ENCODE measurements at places on chromosomes 6 and 20. TPM values are rescaled to one million over a fixed set of nuclear protein-coding genes. Genes with fewer than 3 reads are reported as not detected.

TAAR2 gene
- not detected for total RNA-seq

CAPN11 gene
- total RNA-seq, result not detected

CRISP3 gene
- not detected for total RNA-seq

GPR63 gene
- total RNA-seq, result 0.43 TPM

STMND1 gene
- not detected for total RNA-seq

CTCFL gene
- not detected for total RNA-seq

HCRTR2 gene
- not detected for total RNA-seq

GRCh38 chr6:5422321-5422915, 161.1 kb downstream of the FARS2 start:
- peak; percentile 3 for DNase-seq

GRCh38 chr6:105177556-105177955, 2.3 kb downstream of the POPDC3 start:
- no peak for DNase-seq

DNA sequence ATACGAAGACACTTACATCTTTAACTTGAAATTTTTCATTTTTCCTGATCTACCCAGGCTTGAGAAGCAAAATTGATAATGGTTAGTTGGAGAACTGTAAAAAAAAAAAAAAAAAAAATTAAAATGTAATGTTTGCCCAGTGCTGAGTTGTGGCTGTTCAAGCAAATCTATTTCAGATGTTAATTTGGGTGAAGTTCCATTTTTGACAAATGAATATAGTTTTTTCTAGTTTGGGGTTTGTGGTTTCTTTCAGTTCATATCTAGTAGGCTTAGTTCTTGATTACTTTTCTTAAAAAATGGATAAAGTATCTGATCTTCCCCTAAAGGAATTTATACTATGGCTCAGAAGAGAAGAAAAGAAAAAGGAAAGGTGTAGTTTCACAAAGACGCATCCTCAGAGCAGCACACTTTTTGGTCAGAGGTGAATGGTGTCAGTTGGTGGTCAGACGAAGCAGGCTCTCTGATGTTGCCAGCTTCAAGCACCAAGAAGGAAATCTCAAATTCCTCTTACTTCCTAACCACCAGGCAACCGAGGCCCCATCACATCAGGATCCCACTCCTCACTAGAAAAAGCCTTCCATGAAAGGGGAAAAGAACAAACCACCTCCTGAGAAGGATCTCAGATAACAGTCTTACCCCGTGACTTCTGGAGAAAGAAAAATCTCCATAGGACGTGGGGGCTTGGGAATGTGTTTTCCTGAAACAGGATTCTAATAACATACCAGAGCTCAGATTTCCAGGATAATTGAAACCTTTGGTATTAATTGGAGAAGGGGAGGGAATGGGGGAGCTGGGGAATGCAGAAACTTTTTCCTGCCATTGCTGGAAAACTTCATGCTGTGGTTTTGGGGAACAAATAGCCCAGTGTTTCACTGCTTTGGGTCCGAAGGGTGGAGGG, 396.2 kb downstream of the CD83 start:
- no peak for DNase-seq

DNA sequence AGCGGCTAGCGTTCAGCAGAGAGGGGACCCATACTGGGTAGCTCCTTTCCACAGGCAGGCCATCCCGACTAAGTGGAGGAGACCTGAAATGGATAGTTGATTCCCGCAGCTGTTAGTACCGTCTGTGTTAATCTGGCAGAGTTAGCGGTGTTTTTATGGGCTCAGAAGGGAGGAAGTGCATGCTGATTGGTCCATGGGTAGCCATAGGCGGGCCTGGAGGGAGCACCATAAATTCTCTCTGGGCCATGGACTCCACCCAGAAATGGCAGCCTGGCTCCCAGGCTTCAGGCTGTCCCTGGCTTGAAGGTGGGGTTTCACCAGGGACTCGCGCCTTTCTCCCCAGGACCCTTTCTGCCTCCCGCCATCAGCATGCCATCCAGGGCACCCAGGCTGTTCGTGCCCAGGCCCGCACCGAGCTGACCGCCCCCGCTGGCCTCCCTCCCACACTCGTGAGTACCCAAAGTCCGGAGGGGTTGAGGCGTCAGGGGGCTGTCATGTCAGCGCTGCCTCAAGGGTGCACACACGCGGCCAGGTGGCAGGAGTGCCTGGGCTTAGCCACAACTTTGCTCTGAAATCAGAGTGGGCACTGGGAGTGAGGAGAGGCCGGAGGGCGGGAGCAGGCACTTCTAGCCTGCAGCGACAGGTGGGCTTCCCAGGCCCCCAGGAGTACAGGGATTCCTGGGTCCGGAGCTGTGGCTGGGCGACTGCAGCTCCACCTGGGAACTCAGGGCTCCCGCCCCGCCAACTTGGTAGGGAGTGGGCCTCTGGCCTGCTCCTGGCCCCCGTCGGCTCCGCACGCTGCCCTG, 694.3 kb upstream of the FLRT3 start:
- DNase-seq, result no peak

DNA sequence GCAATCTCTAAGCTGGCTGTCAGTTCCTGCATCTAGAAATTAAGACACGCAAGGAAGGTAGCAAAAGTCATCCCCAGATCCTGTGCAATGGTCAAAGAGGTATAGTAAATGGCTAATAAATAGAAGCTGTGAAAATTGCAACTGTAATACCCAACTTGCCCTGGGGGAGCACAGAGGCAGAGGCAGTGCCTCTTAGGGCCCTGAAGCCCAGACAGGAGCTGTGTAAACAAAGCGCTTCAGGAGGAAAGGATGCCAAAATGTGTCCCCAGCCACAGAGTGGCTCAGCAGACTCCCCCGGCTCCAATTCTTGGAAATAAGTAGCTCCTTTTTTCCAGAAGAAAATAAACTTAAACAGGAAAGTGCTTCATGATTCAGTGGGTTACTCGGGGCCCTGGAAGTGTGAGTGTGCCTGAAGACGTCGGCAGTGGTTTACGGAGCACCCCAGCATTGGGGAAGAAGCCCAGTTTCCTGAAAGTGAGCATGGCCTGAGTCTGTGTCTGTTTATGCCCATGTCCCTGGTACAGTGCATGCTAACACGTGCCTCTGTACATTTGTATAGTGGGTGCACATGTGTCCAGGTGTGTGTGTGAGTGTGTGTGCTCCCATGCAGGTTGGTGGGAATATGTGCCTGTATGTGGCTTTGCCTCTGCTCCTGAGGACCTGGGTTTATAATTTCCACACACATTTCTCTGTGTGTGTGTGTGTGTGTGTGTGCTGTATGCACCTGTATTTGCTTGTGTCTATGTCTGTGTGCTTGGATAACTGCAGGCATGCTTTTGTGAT, 246.7 kb downstream of the MAFB start:
- no peak for DNase-seq

DNA sequence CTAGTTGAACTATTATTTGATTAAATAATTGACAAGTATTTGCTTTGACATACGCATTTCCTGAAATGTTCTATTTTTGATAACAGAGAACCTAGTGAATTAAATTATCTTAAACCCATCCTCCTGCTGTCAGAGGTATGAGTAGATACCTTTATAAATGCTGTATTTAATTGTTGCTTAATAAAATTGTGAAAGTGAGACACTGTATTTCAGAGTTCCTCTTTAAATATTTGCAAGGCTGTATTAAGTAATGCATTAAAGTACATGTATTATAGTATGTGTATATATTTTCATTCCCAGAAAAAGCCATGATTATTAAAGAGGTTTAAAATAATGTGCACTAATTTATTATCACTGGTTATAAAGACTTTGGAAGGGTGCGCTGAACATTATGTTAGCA, 483.8 kb downstream of the TFAP2B start:
- DNase-seq, result no peak

DNA sequence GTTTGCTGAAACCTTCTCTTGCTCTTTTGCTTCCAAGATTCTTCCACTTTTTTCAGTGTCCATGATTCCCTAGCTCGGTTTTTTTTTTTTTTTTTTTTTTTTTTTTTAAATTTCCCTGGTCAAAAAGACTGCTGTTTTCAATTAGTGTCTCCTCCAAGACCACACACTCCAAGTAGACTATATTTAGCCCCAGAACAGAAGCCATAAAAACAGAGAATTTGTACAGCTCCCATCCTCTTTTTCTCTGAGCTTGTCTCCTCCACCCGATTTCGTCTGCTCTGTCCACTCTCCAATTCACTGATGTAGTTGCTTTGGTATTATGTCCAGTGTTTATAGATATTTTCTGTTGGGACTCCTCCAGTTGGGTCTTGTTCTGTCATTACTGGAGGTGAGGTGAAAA, 37.6 kb downstream of the RSPH3 start:
- no peak for DNase-seq

DNA sequence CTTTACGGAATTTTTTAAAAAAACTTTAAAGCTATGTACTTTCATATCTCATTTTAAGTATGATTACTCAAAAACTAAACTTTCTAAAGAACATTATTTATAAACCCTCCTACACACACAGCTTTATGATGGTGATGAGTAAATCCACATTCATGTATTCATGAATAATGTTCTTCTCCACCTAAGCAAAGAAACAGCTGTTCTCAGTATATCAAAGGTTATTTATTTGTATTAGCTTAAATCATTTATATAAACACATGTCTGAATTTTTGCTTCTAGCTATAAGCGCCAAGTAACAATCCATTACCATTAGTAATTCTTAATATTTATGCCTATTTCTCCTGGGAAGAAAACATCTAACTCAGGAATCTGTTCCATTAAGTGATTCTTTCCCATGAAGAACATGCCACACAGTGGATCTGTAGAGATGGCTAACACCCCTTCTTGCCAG, 63.3 kb downstream of the SMLR1 start:
- no peak for DNase-seq

DNA sequence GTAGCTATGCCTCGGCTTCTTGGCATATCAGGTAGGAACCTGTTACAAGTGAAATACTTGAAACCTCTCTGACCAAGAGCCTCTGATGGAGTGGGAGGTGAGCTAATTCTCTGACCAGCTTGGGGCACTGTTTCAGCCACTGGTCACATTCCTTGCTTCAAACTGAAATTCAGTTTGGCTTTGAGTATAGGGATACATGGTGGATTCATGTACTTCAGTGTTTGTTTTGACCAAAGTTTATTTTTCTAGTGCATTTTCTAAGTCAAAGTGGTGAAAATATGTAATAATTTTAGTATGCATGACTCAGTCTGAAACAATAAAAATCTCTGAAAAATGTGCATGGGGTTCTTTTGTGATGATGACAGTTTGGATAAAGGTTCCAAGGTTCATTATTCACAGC, 18.6 kb downstream of the TTPAL start:
- DNase-seq, result no peak

GRCh38 chr6:129111346-129111745, 228.4 kb downstream of the LAMA2 start:
- no peak for DNase-seq

- no peak for DNase-seq
These were observed 185.4 kb upstream of the VGLL2 start for GRCh38 chr6:117079951-117080350.

DNA sequence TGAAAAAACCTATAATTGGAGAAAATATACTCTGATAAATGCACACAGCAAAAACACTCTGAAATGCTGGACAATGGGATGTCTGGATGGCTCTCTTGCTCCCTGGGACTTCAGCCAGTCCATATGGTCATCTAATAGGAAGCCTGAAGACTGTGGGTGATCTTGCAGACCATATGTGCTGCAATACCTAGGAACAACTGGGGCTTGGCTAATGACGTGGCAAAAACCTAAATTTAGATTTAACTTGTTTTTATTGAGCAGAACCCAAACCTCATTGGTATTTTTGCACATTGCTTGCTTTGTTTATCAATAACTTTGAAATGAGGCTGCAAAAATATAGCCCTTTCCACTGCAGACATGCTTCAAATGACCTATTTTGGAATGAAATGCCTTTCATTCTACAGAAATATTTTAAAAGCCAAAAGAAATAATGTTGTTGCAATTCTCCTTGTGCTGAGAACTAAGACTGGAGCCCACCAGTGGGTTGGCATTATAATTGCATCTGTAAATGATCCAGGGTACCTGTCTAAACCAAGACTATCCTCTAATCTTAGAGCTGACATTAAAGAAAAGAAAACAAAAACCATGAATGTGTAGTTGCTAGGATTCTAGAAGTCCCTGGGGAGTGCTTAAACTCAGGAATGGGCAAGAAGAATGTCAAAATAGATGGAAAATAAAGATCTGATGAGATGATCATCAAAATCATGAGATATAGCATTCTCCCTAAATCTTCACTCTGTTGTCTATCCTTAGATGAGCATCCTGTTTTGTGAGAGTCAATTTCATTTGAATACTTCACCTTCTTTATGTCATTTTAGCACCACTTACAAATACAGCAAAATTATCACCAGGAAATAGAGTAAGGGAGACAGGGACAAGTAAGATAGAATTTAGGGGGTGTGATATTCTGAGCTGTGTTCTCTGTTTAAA, 152.1 kb upstream of the RIMS1 start:
- no peak for DNase-seq

GRCh38 chr6:34151321-34152041, 5.6 kb upstream of the GRM4 start:
- no peak for DNase-seq

DNA sequence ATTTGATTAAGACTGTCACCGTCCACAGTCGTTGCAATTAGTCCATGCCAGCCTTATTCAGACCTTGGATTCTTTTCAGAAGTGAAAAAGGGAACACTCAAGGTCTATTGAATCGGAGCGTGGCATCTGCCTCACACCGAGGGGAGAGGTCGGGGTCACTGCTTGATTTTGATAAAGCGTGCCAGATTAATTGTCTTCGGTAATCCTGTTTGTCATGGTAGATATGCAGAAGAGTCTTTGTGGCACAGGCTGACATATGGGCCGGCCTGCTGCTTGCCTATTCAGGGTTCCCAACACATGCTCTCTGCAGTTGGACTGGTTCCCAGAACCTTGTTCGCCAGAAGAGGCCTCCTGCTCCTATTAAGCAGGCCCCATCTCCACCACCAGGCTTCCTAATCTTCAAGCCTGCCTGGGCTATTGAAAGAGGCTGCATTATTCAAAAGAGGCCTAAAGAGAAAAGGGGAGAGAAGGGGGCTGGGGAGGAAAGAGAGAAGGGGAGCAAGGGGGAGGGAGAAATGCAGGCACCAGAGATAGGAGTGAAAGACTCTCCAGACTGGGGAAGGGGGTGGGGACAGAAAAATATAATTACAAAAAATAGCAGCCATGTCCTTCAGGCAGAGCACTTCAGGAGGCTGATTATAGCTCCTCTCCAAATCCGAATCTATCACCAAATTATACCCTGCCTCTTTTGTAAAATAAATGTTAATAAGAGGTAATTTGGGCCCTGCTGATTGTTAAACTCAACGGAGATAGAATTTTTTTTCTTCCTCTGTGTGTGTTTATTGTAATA, 611.3 kb downstream of the HDGFL1 start:
- DNase-seq, result no peak

DNA sequence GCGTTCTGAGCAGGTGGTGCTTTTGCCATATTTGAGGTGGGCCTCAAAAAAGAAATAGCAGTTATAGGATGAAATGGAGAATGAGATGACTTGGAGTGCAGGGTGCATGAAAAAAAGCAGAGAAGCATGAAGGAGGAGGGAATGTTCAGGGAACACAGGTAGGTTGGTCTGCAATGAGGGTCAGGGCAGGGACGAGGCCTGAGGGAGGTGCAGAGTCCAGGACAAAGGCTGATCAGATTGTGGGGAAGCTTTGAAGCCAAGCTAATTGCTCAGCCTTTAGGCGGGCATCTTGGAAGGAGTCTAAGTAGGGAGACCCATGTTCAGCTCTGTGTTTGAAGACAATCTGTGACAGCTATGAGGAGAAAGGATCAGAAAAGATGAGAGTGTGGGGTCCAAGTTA, 12.0 kb downstream of the TRAM2 start:
- DNase-seq, result no peak

All from naive thymus-derived CD4-positive, alpha-beta T cell (primary cell).